Ovary (tissue), 10 donors: ENCODE measurements at places on chromosomes 1 and 21. TPM values are rescaled to one million over a fixed set of nuclear protein-coding genes. Genes with fewer than 3 reads are reported as not detected.

FCRL2 gene
- not detected for total RNA-seq

SLAMF9 gene
- total RNA-seq: not detected

GRCh38 chr21:38326899-38327298, 70.1 kb downstream of the KCNJ15 start:
- DNase-seq: no peak
- no peaks in the 10 kb centered on the region for H3K27me3 ChIP-seq
- H3K4me1 ChIP-seq: no peaks in the 10 kb centered on the region
- H3K36me3 ChIP-seq: no peaks in the 10 kb centered on the region
- H3K27ac ChIP-seq: no peak overlapping the region

DNA sequence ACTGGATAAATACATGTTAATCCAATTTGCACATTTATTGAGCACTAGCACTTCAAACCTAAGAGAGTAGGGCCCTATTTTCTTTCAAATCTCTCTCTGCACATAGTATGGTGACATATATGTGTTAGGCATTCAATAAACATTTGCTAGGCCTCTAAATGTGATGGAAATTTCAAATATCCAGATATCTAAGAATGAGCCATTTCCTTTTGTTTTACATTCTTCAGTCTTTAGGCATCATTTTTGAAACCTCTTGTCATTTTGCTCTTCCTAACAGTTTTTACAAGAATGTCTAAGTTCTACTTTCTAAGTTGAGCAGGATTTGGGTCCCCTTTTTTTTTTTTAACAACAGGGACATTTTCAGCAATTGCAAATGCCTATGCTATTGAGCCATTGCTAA, 395.7 kb upstream of the ST6GALNAC5 start:
- no peaks in the 10 kb centered on the region for H3K36me3 ChIP-seq
- DNase-seq: no peak
- no peaks in the 10 kb centered on the region for H3K27me3 ChIP-seq
- H3K4me3 ChIP-seq: no peak overlapping the region
